SK-N-DZ (cell line): ENCODE measurements at places on chromosomes 13 and 19.

DNA sequence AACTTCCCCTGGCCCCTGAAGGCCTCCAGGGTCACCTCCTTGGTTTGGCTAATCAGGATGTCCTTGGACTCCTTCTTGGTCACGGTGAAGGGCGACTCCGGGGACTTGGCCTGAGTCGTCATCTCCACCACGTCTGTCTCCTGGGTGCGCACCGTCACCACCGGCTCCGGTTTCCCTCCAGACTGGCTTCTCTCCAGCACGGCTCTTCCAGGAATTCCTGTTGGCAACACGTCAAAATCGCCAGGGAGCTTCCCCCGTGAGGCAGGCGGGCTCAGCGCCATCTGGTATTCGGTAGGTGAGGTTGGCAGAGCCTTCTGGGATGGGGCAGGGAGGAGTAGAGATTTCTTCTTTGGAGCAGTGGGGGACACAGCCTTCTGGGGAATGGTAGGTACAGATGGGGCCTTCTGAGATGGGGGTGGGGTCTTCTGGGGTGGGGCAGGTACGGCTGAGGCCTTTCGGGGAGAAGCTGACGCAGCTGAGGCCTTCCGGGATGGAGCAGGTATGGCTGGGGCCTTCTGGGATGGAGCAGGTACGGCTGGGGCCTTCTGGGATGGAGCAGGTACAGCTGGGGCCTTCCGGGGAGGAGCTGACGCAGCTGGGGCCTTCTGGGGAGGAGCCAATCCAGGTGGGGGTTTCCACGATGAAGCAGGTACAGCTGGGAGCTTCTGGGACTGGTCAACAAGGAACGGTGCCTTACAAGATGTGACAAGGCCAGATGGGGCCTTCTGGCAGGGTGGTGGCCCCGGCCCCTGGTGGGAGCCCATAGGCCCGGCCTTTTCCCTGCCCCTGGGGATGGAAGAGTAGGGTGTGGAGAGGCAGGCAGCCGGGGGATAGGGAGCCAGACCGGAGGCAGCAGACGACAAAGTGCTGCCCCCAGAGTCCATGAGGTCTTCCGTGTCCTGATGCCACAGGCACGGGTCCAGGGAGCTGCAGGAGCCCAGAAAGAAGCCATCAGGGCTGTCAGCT is 3.8 kb downstream of the GARIN5B start:
- no peak for DNase-seq

- no peak for DNase-seq
These were observed 115.7 kb upstream of the ZNF536 start for GRCh38 chr19:30256496-30256850.

DNA sequence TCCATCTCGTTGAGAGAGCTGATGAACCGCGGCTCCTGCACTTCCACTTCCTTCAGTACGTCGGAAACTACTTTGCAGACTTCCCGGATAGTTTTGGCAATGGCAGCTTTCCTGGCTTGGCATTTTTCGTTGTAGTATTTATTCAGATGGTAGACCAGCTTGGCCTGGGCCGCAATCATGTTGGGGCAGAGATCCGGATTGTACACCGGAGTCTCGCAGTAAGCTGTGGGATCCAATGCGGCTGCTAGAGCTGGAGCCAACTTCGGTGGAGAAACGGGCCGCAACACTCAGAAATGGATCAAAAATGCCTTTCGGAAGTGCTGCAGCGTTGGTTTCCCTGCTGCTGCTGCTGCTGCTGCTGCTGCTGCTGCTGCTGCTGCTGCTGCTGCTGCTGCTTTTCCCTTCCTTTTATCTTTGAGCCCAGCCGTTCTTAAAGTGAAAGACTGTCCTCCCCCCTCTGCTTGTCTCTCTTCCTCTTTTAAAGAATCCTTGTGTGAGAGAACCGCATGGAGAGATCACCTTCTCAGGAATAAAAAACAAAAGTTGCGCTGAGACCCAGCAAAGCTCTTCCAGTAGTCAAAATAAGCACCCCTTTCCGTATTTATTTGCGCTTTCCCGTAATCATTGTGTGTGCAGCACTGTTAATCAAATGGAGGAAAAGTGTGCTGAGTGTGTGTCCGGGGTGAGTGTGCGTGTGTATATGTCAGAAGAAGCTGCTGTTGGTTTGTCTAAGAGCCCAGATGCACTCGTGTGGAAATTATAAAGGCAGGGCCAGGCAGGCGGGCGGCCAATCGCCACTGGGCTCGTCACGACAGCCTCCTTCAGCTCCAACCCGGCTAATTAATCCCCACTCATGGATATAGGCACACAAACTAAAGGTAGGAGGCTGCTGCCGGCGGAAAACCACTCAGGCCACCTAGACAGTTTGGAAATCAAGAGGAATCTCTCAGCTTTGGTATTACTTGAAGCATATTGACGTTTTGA is at the start of gene MAB21L1:
Gene MAB21L1 (minus strand): TSS at position 730 of the 984 bp plus-strand sequence. CDS start 551 bp downstream, at position 179.
- peak; percentile 96 for DNase-seq

GRCh38 chr13:107220245-107220644 is 652.3 kb upstream of the ARGLU1 start:
- DNase-seq, result no peak

- no peak for DNase-seq
These were observed 69.5 kb upstream of the TDRD3 start for GRCh38 chr13:60327511-60327910.

GRCh38 chr13:108851660-108852059 is 222.2 kb downstream of the MYO16 start:
- no peak for DNase-seq

- no peak for DNase-seq
These were observed 19.7 kb downstream of the LPAR6 start for GRCh38 chr13:48393030-48393697.

DNA sequence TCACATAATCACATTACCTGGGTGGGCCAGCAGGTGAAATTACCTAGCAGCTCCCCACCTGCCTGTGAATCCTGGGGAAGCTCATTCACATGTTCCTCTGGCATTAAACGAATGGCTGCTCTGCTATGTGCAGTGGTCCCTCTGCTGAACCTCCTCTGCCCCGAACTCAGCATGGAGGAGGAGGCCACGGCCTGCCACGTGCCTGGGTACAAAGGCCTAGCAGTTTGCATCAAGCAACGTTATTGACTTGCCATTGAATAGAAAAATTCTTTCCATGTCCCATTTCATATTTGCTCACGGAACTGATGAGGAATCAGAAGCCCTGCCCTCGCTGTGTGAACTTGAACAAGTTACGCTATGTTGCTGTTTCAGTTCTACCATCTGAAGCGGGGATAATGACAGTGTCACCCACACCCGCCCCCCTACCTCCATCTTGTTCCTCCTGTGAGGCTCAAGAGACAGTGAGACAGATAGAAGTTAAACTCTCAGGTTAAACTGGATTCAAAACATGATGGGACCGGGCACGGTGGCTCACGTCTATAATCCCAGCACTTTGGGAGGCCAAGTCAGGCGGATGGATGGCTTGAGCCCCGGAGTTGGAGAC is 25.3 kb downstream of the SLC7A1 start:
- no peak for DNase-seq

- DNase-seq, result no peak
These were observed 1005.4 kb downstream of the OLFM4 start for GRCh38 chr13:54034047-54034446.

- no peak for DNase-seq
These were observed 370.5 kb upstream of the ZNF507 start for GRCh38 chr19:31974941-31975340.

DNA sequence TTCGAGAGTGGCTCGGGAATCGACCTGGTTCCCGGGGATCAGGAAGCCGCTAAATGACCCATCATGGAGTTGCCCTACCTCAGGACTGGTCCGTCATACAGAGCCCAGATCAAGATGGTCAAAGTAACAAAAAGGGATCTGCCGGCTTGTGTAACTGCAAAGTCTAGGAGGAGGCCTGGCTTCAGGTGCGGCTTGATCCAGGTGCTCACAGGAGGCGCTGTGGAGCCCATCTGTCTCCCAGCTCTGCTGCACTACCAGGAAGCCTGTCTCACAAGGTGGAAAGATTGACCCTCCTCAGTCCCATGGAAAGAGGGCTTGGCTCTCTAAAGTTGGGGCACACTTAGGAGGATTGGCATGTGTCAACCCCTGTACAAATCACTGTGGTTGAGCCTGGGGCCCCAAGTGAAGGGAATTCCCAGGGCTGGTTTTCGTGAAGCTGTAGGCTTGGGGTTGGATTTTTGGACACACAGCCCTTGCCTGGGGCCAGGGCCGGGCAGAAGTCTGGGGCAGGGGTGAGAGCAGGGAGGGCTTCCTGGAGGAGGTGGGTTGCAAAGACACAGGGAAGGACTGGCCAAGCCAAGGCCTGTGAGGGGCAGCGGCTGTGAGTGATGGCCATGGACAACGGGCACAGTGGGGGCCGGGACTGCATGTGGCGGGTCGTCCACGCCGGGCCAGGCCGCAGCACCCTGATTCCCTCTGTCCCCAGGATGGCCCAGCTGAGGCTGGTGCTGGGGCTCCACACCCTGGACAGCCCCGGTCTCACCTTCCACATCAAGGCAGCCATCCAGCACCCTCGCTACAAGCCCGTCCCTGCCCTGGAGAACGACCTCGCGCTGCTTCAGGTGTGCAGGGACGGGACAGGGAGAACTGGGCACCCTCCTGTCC is 4.2 kb downstream of the GZMM start:
- no peak for DNase-seq

- no peak for DNase-seq
These were observed 537.6 kb downstream of the EFNB2 start for GRCh38 chr13:105997581-105998550.

GRCh38 chr19:47573071-47574026 is at the start of gene ZNF541:
ZNF541 (minus strand) TSS chr19:47573148; CDS start chr19:47555856, 17,292 bp downstream.
- DNase-seq, result no peak
